ENCODE measurements at places on chromosomes 2 and 18.

- no peak for DNase-seq
These were observed 21.9 kb downstream of the CYTIP start for GRCh38 chr2:157421964-157422363.

DNA sequence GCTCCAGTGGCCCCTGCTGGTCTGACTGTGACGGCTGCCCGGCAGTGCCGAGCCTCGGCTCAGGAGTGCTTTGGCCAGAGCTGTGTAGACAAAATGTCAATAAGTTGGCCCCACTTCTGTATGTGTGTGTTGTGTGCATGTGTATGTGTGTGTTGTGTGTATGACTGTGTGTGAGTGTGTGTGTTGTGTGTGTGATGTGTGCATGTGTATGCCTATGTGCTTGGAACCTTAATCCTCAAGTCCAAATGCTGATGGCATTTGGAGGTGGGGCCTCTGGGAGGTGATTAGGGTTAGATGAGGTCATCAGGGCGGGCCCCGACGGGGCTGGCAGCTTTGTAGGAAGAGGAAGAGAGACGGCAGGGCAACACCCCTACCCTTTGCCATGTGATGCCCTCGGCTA, 269.0 kb downstream of the DCDC2C start:
- DNase-seq = no peak

DNA sequence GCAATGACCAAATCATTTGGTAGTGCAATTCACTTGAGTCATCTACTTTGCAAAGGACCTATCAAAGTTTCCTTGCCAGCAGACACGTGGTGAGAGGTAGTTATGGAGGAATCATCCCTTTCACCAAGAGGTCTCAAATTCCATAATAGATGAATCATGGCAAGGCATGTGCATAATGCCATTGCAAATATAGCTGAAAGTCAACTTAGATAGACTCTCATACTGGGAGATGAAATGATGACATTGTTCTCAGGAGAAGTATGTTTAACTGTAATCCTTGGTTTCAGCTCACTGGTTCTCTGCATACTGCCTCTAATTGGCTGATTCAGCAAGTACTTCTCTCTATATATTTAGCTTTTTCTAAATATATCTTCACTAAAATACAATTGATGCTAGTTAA, 57.2 kb downstream of the CALCRL start:
- no peak for DNase-seq

DNA sequence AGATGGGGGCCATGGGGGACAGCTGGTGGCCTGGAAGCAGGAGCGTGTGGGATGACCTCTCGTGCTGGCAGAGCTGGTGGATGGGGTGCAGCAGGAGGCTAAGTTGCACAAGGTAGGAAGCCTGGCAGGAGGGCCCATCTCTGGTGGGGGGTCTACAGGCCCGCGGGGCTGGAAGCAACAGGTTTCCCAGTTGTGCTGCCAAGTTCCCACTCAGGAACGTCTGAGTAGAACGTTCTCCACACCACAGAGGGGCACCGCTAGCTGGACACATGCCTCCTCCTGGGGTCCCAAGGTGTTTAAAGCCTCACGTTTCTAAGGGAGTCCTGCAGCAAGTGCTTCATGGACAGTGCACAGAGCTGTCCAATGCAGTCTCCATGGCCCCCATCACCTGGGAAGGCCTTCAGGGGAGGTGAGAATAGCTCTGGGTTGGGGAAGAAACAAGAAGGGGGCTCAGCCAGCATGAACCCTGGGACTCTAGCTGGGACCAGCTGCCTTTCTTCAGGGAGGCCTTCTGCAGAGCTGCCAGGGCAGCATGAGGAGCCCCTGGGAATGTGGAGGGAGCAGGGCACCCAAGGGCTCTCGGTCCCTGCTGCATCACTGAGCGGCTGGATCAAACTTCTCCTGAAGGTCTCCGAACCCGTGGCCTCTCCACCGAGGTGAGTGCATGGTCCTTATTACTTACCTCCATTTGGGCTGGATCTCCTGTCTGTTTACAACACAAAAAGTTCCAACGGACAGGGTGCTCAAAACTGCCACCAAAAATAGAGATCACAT, 80.0 kb downstream of the TWIST2 start:
- no peak for DNase-seq

- no peak for DNase-seq
These were observed 26.5 kb downstream of the FIGN start for GRCh38 chr2:163709270-163709669.

DNA sequence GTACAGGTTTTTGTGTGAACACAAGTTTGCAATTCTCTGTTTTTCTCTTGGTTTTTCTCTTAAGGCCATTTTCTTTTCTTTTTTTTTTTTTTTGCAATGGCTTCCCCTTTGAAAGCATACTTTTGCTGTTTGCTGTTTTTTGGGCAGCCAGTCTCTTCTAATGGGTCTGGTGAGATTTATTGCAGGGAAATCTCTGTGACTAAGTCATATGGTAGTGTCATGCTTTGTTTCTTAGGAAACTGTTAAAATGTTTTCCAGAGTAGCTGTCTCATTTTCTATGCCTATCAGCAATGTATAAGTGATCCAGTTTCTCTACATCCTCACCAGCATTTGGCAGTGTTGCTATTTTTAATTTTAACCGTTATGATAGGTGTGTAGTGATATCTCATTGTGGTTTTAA, 27.9 kb upstream of the CDCA7 start:
- no peak for DNase-seq

GRCh38 chr2:46120792-46121555, 176.2 kb upstream of the EPAS1 start:
- DNase-seq = no peak

- DNase-seq = no peak
These were observed 20.8 kb upstream of the TMX3 start for GRCh38 chr18:68735483-68736343.

DNA sequence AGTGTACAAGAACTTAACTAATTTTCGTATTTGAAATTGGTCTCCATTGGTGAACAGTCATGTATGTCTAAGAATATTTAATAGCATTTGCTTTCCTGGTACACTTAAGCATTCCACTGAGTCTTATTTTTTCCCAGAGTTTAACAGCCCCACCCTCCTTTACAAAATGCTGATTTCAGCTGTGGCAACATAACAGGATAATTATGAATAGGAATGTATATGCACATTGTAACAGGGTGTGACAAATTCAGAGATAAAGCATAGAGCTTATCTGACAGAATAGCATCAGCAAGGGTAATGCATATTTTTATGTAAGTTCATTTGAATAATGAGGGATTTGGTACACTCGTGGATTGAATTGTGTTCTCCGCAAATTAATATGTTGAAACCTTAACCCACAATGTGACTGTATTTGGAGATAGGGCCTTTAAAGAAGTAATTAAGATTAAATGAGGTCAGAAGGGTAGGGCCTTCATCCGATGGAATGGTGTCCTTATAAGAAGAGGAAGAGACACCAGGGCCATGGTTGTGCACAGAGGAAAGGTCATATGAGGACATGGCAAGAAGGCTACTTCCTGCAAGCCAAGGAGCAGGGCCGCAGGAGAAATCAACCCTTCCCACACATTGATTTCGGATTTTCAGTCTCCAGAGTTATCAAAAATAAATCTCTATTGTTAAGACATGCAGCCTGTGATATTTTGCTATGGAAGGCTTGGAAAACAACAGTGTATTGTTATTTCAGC, 439.7 kb upstream of the CDH20 start:
- DNase-seq = no peak

- DNase-seq = no peak
These were observed 28.5 kb downstream of the TMEM131 start for GRCh38 chr2:97967216-97967592.

DNA sequence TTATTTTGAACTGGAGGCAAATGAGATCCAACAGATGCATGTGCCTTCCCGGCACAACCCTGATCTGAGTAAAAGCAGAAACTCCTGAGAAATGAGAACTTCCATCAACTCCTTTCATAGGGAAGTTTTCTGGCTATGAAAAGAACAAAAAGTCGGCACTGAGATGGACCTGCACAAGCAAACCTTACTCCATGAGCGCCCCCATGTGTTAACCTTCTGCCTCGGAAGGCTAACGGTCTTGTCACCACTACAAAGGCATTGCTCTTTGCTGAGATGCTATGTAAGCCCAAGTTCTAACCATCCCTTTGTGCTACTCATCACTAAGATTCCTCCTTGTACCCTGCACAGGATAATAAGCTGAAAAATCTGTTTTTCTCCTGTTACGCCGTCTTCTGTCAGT, 57.3 kb upstream of the SULT1C3 start:
- DNase-seq = no peak

DNA sequence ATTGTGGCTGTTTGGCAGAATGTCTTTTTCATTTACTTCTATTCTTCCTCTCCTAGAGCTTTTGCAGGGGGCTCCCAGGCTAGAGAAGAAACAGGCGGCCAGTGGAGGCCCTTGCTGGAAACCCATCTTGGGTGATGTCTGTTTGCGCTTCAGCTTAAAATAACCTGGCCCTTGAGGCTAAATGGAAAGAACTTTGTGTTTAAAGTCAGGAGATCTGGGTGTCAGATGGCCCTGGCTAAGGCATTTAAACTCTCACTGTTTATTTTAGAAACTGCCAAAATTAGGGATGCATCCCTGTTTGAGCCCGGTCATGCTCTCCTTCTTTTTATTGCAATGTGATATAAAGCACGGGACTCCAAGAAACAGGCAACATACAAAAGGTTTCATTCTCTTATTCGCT, 118.4 kb upstream of the RMP24 start:
- no peak for DNase-seq

- DNase-seq = no peak
These were observed 142.6 kb downstream of the MEIS1 start for GRCh38 chr2:66577321-66578053.

GRCh38 chr18:43882358-43883055, 605.2 kb upstream of the SYT4 start:
- DNase-seq = no peak

GRCh38 chr18:76169733-76170132, 325.3 kb downstream of the ZNF516 start:
- DNase-seq = no peak

DNA sequence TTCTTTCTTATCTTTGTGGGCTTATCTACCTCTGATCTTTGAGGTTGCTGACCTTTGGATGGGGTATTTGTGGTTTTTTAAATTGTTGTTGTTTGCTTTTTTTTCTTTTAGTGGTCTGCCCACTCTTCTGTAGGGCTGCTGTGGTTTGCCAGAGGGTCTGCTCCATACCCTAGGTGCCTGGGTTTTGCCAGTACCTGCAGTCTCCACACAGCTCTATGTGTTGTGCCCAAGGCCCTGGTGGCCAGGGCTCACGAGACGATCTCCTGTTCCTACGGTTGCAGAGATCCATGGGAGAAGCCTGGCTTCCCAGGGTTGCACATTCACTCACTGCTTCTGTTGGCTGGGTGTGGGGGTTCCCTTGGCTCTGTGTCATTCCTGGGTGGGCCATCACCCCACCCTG, 87.1 kb downstream of the PARD3B start:
- no peak for DNase-seq

- DNase-seq = no peak
These were observed 207.4 kb downstream of the HDAC4 start for GRCh38 chr2:239193401-239193811.

- no peak for DNase-seq
These were observed 71.5 kb downstream of the OSBPL6 start for GRCh38 chr2:178265851-178266250.

- DNase-seq = no peak
These were observed 41.8 kb upstream of the GRB14 start for GRCh38 chr2:164662868-164663631.

DNA sequence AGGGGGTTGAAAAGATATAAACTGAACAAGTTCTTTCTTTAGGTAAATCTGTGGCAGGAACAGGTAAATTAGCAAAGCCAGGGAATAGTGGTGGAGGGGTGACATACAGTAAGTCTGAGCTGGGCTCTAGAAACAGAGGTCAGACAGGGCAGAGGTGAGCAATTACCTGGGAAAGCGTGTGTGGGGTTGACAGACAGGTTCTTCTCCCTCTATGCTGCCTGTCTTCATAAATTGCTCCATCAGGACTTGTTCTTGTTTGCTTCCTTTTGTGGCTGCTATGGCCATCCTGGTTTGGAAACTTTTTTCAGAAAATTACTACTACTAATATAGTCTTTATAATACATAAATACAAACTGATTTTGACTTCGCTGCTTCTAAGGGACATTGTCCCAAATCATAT, 3.4 kb upstream of the ANKRD12 start:
- DNase-seq = no peak

DNA sequence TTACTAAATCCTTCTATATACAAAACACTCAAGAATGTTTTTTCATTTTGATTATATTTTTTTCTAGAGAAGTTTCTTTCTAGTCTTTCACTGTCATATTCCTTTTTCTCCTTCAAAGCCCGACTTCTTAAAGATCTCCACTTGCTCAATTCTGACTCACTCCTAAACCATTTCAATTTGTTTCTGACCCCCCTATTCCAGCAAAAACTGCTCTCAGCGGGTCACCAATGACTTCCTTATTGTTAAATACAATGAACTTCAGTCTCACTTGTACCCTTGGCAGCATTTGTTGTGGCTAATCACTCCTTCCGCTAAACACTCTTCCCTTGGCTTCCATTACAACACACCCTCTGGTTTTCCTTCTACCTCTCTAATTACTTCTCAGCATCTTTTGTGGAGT, 111.1 kb upstream of the RBBP8 start:
- DNase-seq = no peak

DNA sequence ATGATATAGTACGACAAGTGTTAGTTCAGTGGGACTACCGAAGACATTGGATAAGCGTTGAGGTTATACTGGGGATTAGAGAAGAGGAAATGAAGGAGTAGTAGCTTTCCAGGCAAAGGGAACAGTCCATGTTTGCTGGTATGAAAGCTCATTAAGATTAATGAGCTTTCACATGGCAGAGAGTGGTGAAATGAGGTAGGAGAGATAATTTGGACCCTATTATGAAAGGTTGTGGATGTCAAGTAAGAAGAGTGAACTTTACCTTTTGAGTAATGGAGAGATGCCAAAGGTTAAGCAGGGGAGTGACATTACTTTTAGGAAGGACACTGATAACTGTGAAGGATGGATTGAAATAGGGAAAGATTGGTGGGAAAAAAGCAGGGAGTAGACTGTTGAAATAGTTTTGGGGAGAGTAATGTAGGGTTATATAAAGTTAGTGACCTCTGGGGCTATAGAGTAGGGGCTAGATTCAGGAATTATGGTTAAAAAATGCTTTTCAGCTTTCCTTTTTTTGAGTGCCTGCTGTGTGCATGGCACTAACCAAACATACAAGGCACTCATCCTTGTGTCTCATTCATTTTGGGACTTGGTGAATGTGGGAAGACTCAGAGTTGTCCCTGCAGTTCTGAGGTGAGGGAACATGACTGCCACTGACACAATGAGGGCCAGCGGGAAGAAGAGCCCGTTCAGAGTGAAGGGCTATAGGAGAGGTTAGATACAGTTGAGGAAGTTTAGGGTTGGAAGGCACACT, 87.2 kb upstream of the STON1 start:
- DNase-seq = no peak

DNA sequence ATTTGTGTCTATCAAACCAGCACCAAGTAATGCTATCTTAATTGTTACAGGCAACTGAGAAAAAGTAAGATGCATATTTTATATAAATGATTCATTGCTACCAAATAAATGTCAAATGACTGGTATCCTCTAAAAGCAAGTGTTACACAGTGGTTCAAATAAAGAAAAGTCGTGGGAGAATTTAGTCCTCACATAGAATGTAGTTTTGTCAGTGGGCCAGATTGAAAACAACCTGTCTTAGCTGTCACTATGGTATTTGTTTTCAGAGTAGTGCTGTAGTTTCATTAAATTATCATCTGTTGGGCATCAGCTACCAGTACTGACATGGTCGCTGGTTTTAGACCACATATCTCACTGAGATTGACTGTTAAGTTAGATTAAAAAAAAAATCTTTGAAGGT, 10.2 kb upstream of the EIF2AK3 start:
- DNase-seq = no peak

Data from GM12892 (cell line).